Lower leg skin (tissue), 4 donors: ENCODE measurements at places on chromosomes 6 and 20.

DNA sequence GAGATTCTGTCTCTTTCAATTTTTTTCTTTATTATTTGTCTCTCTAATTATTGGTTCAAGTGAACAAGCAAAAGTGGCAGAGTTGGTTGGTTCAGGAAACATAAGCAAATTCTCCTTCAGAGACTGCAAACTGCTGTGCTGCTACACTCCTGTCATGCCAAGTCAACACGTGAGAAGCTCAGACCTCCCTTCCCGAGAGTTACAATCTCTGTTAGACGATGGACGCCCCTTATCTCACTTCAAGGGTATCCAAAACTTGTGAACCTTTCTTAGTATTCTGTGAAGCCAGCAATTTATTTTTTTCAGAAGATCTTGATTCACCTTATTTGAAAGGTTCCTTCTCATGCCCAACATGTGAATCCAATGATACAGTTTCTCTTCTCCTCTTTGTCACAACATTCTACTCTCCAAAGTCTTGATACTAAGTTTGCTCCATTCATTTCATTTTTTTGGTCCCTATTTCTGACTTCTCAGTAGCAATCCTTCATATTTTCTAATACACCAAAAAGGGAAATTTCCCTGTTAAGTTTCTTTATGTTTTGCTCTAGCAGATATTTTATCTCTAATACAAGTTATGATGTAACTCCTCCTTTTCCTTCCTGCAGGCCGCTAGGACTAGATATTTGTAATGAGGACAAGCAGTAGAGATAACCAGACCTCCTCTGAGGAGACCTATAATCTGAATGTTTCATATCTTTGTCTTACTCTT lies 448.8 kb upstream of the CITED2 start:
- DNase-seq: no peak

- no peak for DNase-seq
These were observed 385.9 kb upstream of the RUNX2 start for GRCh38 chr6:44942201-44942600.

DNA sequence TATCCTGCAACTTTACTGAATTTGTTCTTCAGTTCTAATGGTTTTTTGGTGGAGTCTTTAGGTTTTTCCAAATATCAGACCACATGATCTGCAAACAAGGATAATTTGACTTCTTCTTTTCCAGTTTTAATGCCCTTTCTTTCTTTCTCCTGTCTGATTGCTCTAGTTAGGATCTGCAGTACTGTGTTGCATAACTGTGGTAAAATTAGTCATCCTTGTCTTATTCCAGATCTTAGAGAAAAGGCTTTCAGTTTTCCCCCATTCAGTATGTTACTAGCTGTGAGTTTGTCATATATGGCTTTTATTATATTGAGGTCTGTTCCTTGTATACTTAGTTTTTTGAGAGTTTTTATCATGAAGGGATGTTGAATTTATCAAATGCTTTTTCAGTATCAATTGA lies 4.3 kb downstream of the MICA start:
- no peak for DNase-seq

GRCh38 chr6:127317388-127318128 lies 25.9 kb downstream of the ECHDC1 start:
- DNase-seq: no peak

DNA sequence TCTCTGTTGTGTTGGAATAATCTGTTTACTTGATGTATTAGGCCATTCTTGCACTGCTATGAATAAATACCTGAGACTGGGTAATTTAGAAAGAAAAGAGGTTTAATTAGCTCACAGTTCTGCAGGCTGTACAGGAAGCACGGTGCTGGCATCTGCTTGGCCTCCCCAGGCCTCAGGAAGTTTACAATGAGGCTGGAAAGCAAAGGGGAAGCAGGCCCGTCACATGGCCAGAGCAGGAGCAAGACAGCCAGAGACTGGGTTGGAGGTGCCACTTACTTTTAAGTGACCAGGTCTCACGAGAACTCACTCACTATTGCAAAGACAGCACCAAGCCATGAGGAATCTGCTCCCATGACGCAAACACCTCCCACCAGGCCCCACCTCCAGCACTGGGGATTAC lies 50.6 kb upstream of the FUCA2 start:
- DNase-seq: no peak

- DNase-seq: no peak
These were observed 85.9 kb upstream of the PRND start for GRCh38 chr20:4635781-4636180.

GRCh38 chr6:32115623-32116022 lies 6.5 kb upstream of the TNXB start:
- no peak for DNase-seq

DNA sequence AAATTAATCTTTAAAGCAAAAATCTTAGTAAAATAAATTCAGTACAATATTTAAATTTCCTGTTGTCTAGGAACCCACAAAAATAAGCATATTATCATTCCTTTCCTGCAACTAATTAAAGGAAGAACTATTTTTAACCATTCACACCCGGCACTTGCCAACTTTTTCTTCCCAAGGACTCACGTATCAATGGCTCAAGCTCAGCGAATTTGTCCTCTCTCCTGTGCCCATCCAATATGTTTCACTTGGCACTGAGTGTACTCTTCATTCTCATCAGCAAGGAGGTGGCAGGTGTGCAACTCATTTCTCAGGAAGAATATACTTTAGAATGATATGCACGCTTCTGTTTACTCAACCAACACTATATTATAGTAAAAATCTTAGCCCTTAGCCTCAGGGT lies 419.4 kb downstream of the C6orf118 start:
- no peak for DNase-seq

GRCh38 chr6:2158596-2159271 lies 86.7 kb downstream of the GMDS start:
- no peak for DNase-seq

GRCh38 chr6:136887953-136888352 lies 34.1 kb upstream of the SLC35D3 start:
- no peak for DNase-seq

DNA sequence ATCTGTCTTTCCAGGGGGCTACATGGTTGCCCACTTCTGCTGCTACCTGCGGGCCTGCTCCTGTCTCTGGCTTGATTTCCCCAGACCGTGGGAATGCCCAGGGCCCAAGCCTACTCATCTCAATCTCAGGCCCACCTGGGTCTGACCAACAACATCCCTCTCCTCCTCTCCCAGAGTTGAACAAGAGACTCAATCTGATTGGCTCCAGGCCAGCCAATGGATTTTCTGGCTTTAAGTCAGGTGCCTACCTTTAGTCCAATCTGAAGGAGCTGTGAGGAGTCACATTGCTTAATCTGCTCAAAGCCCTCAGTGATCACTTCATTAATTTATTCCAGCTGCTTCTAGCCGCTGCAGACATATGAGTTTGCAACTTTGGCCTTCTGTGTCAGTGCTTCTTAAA lies 162.4 kb upstream of the KCNG1 start:
- no peak for DNase-seq

DNA sequence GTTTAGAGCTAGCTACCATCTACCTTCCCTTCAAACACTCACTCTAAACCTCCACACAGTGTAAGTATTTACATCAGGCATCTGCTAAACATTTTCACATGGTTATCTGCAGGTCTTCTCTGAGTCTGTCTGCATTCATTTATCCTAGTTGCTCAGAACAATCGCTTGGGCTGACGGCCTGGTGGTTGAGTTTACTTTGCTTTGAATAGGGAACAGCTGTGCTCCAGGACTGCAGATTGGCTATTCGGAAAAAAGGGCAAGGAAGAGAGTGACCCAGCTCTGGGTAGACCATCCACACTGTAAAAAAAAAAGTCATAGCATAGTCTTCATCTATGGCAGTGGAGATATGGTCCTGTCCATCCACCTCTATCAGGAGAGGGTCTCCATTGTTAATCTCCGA lies 115.3 kb upstream of the ESR1 start:
- DNase-seq: no peak
